ENCODE measurements at places on chromosomes 3 and 15.

DNA sequence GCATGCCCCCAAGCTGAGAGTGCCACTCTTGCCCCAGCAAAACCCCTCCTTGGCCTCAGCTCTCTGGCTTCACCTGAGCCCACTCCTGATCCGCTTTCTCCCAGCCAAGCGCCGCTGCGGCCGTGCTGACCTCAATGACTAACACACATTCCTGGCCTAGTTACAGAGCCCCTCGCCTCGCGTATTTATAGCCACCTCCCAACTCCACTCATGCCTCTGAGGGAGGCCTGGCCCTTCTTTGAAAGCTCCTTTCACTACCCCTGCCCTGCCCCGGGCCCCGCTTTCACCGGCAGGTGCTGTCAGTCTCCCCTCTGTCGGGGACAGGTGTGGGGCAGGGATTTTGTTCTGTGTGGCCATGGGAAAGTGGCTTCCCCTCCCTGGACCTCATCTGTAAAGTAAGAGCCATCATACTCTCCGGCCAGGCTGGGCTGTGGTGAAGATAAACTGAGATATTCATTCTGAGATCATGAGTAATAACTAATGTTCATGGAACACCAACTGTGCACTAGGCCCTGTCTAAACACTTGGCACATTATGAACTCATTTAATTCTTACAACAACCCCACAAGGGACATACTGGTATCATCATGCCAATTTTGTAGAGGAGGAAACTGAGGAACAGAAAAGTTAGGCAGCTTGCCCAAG lies 13.2 kb upstream of the ATP2B2 start:
- no peak for DNase-seq

- DNase-seq, result no peak
Measured at GRCh38 chr3:62011666-62012065, 361.7 kb downstream of the FEZF2 start.

DNA sequence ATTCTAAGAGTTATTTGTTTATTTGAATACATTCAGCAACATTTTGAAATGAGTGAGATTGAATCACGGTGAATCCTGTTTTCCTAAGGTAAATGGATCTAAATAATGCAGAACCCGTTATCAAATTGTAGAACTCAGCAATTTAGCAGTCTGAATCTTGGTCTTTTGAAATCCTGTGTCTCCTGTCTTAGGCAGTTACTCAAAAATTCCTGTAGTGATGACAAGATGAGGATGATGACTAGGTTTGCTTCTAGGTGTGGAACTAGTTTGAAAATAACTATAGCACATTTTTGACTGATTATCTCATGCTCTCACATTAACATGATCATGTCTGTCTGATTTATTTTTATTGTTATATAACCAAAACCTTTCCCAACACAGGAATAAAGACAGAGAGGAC lies 115.0 kb downstream of the RAP2B start:
- DNase-seq, result no peak

- DNase-seq, result no peak
Measured at GRCh38 chr15:42759093-42759492, 22.2 kb upstream of the CDAN1 start.

GRCh38 chr15:26083896-26084295 lies 220.8 kb upstream of the ATP10A start:
- DNase-seq, result no peak

DNA sequence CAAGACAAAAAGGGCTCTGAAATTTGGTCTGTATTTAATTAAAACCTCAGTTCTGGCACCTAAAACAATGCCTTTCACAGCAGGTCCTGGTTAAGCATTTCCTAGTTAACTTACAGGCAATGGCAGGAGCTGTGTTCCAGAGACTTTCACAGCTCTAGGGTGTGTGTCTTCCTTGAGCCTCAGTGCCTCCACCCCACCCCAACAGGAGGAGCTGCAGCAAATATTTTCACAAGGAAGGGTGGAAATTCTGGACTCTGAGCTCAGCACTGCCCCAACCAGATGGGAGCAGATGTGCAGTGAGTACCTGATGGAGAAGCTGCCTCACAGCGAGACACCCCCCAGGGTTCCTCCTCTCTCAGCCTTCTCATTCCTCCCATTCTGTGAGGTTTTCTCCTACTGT lies 106.3 kb upstream of the SPATA12 start:
- no peak for DNase-seq

DNA sequence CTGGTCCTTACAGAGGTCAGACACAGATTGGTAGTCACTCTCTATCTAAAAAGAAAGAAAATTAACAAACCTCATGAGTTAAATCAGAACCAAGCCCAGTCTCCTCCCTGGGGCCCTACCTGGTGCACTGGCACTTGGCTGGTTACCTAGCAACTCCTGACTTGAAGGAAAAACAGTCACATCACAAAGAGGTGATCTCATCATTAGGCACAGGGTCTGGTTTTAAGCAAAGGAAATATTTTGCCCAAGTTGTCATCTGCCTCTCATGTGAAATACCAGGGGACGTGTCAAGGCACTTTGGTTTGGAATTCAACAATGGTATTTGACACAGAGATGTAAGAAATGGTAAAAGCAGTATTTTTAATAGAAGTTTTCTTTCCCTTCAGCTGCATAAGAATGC lies 47.7 kb upstream of the FMN1 start:
- no peak for DNase-seq
